ENCODE measurements at places on chromosomes 7 and 10.

DNA sequence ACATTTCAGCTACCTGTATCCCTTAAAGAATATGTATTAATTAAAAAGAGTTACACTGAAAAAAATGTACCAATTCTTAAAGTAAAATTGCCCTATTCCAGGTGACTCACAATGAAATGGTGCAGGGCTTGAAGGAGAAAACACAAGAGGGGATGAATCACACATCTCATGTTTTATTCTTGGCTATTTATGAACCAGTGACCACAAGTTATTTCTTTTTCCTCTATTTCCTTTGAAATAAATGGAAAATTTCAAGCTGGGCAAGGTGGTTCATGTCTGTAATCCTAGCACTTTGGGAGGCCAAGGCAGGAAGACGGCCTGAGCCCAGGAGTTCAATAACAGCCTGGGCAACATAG is 106.8 kb downstream of the UBE2H start:
- DNase-seq: no peak

DNA sequence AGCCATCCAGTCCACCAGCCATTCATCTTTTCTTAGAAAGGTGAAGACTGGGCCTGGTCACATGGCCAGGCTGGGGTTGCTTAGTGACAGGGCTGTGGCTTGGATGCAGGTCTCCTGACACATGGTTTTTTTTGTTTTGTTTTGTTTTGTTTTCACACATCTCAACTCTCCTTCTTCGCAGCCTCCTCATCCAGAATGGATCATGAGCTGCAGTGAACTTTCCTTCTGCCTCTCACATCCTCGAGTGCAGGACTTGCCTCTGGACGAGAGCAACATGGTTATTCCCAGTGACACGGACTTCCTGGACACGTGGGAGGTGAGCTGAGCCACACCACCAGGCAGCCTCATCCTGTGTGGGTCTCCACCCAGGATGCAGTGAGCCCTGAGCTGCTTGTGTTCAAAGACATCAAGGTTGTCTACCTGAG is 9.5 kb downstream of the AKR1E2 start:
- DNase-seq: no peak

DNA sequence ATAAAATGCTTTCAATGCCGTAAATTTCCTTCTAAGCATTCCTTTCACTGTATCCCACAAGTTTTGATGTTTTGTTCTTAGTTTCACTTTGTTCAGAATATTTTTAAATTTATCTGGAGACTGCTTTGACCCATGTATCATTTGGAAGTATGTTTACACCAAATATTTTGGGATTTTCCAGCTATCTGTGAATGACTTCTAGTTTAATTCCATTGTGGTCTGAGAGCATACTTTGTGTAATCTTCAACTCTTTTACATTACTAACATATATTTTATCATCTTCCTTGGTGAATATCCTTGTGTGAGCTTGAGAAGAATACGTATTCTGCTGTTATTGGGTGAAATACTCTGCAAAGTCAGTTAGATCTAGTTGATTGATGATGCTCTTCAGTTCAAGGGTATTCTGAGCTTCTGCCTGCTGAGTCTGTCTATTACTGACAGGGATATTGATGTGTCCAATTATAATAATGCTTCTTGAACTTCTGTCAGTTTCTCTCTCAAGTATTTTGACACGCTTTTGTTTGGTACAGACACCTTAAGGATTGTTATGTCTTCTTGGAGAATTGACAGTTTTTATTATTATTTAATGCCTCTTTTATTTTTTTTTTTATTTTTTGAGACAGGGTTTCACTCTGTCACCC is 31.6 kb downstream of the MKLN1 start:
- no peak for DNase-seq

DNA sequence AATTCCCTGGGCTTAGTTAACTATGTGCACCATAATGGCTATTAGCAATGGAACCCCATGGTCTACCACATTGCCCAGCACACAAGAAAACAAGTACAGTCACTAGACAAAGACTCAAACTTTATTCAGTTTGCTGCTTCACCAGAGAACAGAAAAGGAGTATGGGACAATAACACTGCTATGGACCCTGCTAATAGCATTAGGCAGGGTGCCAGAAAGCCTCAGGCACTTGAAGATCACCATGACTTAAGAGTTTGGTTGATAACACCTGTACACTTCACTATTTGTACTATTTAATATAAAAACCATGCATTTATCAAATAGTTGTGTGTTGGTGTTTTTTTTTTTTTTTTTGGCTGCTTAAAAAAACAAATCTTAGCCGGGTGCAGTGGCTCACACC is 159.6 kb downstream of the KMT2E start:
- no peak for DNase-seq

DNA sequence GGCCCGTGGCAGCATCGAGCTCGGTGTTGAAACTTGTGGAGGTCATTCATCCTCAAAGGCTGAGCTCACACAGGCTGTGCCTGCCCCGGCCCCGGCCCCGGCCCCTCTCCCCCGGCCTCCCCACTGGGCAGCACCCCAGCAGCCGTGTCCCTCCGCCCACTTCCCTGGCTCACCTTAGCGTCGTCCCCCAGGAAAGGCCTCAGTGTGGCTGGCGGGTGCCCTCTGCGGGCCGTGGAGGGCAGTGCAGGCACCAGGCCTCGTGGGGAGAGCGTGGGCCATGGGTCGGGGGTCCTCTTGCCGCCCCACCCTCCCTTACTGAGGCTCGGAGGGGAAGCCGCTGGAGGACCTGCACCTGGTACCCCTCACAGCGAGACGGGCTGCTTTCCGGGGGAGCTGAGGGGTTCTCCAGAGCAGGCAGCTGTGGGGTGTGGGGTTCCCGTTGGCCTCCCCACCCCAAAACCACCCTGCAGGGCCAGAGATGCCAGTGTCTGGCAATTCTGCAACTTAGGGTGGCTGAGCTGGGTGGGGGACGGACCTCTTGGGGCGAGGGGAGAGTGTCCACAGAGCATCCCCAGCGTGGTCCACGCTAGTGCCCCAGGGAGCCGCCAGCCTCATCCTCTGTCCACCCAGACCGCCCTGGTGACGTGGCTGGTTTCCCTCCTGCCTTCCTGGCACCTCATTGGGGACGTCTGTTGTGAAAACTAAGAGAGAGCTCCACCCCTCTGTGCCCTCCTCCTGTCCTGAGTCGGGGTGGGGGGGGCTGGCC is 44.2 kb upstream of the DPYSL4 start:
- DNase-seq: no peak
